ENCODE measurements at places on chromosomes 6 and 20.

GRCh38 chr20:51204794-51205193 is 181.9 kb upstream of the KCNG1 start:
- DNase-seq, result no peak

- DNase-seq, result peak; percentile 18
These were observed 7.7 kb upstream of the ZNF334 start for GRCh38 chr20:46520976-46521579.

DNA sequence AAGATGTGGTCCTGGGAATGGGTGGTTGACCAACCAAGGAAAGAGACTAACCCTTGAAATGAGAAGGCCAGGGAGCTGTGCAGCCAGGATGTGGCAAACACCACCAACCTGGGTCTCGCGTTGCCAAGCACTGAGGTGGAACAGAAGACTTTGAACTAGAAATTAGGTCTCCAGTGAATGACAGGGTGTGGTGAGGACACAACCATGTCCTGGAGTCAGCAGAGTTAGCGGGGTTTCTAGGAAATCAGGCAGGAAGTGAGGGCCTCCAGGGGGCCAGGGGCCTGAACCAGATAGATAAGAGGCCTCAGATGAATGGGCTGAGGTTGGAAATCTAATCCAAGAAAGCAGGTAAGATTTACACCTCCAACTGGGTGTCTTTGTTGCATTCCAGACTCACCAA is 353.3 kb upstream of the ARID1B start:
- DNase-seq, result no peak

DNA sequence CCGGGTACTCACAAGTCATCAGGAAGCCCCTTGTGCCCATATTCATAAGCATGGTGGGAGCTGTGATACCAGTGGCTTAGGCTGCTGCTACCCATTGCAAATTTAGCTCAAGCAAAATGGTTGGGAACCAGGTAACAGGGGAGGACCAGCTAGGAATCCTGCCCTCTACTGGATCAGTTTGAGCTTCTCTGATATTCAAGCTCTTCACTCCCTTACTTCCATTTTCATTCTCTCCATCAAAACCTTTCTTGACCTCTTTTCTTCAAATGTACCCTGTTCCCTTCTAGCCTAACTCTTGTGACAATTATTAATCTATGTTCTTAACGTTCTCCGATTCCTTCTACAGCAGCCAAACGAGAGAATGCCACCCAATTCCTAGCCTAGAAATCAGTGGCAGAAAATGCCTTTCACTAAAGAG is 9.7 kb downstream of the NOL7 start:
- DNase-seq, result no peak

GRCh38 chr20:24450624-24451376 is 18.6 kb upstream of the SYNDIG1 start:
- no peak for DNase-seq
